ENCODE measurements at places on chromosomes 16 and 17.

DNA sequence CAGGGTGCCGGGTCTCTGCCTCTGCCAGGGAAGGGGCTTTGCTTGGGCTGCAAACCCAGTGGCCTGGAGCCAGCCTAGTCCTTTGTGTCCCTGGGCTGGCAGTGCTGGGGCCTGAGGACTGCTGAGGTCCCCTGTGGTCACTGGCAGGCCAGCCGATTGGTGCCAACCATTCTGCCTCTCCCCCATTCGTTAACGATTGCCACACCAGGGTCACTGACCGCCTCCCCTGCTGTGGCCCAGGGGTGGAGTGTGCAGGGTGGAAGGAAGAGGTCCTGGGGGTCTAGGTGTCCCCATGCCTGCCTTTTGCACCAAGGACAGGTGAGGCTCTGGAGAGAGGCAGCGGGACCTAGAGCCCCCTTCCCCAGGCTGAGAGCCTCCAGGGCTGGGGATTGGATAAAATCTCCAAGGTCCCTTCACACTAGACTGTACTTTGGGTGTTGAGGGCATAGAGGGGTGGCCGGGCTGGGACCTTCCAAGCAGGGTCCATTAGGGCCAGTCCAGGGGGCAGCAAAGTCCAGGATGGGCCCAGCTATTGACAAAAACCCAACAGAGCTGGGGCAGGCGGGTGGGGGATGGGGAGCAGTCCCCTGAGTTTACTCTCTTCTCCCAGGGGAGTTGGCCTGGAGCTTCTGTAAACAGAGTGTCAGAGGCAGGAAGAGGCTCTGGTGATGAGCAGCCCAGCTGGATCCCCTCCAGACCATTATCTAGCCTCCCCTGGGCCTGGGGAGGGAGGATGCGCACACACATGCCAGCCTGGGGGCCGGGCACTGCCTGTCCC lies 1.1 kb downstream of the VASN start:
- no peak for DNase-seq

DNA sequence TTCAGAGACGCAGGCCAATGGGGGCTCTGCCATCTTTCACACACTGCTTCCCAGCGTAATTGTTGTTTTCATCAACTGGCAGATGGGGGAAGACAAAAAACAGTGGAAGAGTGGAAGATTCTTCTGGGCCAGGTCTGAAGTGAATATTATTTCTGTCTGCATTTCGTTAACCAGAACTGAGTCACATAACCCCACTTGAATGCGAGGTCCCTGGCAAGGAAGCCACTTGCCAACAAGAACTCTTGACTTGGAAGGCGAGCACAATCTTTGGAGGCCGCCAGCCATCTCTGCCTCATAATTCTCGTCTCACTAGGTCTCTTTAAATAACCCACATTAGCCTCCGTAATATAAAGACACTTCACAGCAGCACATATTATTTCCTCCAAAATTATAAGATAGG lies 75.4 kb downstream of the CYB561 start:
- no peak for DNase-seq

DNA sequence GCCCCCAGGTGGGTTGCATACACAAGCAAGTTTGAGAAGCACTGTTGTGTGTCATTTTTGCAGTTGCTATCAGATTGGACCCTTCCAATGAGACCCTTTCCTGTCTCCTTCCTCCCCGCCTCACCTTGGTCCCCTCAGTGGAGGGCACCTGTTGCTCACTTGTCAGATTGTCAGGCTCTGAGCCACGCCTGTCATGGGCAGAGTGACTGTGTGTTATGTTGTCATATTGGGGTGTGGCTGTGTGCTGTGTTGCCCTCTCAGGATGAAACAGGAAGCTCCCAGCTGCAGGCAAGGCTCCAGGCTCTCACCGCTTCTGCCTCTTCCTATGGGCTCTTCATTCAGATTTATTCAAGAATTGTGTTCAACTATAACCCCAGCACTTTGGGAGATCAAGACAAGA lies 302.9 kb downstream of the CPPED1 start:
- no peak for DNase-seq

GRCh38 chr17:62712171-62712581 lies 84.7 kb downstream of the MRC2 start:
- no peak for DNase-seq

- no peak for DNase-seq
Measured at GRCh38 chr16:24829153-24829552, 16.6 kb upstream of the SLC5A11 start.

GRCh38 chr17:29066047-29066446 lies 23.1 kb downstream of the PIPOX start:
- peak; percentile 45 for DNase-seq

DNA sequence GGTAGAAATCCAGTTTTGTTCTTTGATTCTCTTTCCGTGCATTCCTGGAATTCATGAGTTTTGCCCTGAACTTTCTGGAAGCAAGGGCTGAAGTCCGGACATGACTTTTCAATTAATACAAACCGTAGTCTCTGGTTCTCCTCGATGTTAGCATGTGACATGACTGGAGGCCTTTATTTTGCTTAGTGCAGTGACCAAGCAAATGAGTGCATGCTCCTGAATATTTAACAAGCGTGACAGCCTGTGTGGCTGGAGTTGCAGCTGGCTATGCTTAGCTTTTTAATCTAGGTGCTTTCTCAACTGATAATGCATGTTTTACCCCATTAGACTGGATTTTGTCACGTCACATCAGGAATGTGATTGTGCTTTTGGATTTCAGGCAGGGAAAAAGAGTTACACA lies 302.1 kb downstream of the MAP2K6 start:
- DNase-seq: no peak

DNA sequence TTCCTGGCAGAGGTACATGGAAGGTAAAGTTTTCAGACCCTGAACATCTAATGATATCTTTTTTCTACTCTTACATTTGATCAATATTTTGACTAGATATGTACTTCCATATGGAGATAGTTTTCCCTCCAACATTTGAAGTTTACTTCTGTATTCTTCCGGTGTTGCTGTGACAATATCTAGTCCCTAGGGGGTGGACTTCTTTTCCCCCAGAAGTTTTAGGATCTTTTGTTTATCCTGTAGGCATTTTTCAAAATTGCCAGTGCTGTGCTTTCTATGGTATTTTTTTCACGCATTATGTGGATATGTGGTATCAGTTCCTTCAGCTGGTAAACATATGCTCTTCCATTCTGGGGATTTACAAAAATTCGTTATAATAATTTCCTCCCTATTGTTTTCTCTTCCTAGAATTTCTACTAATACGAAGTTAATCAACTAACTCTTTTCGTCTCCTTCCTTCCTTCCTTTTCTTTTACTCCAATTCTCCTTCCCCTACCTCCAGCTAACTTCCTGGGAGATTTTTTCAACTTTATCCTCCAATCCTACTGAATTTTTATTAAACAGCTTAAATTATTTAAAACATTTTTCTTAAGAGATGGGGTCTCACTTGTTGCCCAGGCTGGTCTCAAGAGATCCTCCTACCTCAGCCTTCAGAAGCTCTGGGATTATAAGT lies 26.1 kb upstream of the ZNHIT3 start:
- no peak for DNase-seq

GRCh38 chr16:50173316-50173715 lies 20.2 kb downstream of the TENT4B start:
- no peak for DNase-seq

- DNase-seq: no peak
Measured at GRCh38 chr17:73261617-73261951, at the start of gene CPSF4L. Gene CPSF4L (minus strand): TSS chr17:73261880. CDS start chr17:73261818, 62 bp downstream.

GRCh38 chr17:64183815-64184214 lies 53.9 kb upstream of the ERN1 start:
- DNase-seq: no peak

- no peak for DNase-seq
Measured at GRCh38 chr17:57587193-57587969, 157.7 kb downstream of the CCDC182 start.

- DNase-seq: no peak
Measured at GRCh38 chr17:38750312-38751121, 2.0 kb upstream of the PSMB3 start.

GRCh38 chr17:69654981-69655855 lies 240.7 kb downstream of the MAP2K6 start:
- DNase-seq: no peak

DNA sequence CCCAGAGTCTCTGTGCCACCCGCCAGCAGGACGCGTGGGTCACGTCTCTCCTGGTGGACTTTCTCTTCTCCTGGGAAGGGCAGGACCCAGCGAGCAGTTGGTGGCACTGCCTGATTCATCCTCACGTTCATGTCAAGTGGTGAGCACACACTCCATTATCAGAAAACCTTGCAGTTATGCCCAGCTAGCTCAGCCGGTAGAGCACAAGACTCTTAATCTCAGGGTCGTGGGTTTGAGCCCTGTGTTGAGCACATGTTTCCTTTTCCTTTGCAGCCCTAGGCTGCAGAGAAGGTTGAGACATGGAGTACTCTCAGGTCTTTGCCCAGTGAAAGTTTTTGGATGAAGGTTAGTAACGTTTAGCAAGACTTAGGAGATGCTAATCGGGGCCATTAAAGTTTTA lies 8.0 kb downstream of the OR1F1 start:
- DNase-seq: no peak

- DNase-seq: no peak
Measured at GRCh38 chr17:41343029-41343428, 7.6 kb downstream of the KRT33A start.

DNA sequence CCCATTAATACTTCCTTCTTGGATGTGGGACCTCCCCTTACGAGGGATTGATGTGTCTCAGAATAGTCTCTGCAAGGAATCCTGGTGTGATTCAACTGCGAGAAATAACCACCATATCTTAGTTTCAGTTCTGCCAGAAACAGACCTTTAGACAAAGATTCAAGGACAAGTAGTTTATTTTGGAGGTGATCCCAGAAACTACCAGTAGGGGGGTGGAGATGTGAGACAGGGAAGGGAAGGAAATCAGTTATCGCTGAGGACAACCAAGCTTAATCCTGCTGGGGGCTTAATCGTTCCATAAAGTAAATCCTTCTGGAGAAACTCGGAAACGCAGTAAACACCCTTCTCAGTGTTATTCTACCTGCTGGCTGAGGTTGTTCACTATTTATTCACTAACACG lies 5.0 kb upstream of the SDR42E1 start:
- no peak for DNase-seq

- no peak for DNase-seq
Measured at GRCh38 chr16:71618429-71618828, 7.6 kb upstream of the MARVELD3 start.

- DNase-seq: no peak
Measured at GRCh38 chr16:59645194-59645593, 911.1 kb upstream of the GOT2 start.

All from occipital lobe (tissue), 3 donors.